Epithelial cell of alveolus of lung (primary cell): ENCODE measurements at places on chromosomes 3 and 15. TPM values are rescaled to one million over a fixed set of nuclear protein-coding genes. Genes with fewer than 3 reads are reported as not detected.

The CNTN6 gene
- total RNA-seq: under 0.01 TPM in 1 of 2 replicates, not detected in the other

The PPP1R2 gene
- 35.1 and 35.7 TPM in 2 replicates for total RNA-seq

The SEC22C gene
- total RNA-seq: 54.9 and 63.0 TPM in 2 replicates

The SKIL gene
- total RNA-seq: 41.1 and 57.4 TPM in 2 replicates

The ZNF80 gene
- not detected in 2 replicates for total RNA-seq

The PRR20G gene
- not detected in 2 replicates for total RNA-seq

The COMMD2 gene
- 20.6 and 24.4 TPM in 2 replicates for total RNA-seq

The PRSS50 gene
- total RNA-seq: not detected in 2 replicates
